ENCODE measurements at places on chromosomes 1 and 21.

DNA sequence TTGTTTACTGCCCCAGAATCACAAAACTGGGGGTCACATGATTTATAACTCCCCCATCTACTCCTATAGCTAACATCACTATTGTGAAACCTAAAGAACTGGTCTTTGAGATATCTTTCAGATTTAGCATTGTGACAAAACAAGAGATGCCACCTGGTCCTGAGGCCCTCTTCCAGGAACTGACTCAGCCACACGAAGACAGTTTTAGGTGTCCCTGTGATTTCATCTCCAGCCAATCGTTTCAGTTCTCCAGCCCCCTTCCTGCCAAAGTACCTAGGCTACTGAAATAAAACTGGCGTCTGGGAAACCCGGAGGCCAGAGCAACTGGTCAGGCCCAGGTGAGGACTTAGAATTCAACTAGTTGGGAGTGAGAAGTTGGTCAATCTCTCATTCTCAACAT, 36.6 kb downstream of the TBX19 start:
- no peak for DNase-seq

DNA sequence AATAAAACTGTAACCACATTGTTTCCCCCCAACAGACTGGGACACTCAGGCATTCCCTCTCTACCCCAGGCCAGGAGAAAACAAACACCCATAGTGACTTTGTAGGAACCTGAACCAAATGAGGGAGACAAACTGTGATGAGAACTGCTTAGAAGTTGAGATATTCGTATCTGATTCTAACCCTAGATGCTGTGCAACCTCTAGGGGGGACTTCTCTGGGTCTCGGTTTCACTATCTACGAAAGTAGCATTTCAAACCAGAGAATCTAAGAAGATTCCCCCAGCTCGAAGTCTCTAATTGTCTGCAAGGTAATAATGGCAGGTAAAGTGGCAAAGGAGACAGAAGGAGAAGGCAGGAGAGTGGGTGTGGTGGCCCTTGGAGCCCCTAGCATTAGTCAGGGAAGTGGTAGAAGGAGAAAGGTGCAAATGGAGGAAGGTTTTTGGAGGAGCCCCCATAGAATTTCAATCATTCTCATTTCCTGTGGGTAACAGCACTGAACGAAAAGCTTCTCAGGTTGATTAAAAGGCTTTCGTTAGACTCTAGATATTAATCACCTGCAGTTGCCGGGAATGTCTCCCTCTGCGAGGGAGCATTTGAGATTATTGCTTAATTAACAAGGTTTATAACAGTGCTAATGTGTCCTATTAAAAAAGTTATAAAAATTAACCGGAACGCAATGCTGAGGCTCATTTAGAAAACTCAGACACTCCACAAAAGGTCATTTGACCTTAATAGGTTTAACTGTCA, 46.4 kb downstream of the BEND5 start:
- DNase-seq = no peak

GRCh38 chr1:201715801-201716741, 112.9 kb upstream of the IPO9 start:
- DNase-seq = no peak

GRCh38 chr21:45320261-45321025, 32.7 kb upstream of the POFUT2 start:
- DNase-seq = no peak

- peak; percentile 65 for DNase-seq
Measured at GRCh38 chr1:7388488-7389185, 382.5 kb upstream of the VAMP3 start.

DNA sequence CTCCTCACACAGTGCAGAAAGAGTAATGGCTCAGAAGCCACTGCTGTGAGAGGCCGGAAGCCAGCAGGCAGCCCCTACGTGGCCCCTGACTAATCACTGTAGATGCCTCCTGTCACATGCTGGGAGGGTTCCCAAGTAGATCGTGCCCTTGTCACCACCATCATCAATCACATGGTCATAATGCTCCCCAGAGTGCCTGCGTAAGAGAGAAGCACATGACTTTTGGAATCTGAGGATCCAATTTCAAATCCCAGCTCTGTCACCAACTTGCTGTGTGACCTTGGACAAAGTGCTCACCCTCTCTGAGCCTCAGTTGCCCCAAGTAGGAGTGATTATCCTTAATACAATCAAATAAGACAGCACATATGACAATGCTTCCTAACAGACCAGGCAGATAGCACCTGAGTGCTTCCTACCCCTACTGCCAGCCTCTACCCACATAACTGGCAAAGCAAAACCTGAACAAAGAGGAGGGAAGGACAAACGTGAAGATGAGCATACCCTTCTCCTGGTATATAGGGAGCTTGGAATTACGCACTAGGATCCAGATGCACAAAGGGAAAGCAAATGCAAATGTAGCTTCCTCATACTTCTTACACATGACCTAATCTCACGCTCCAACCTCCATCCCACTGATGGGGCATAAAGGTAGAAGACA, 65.7 kb downstream of the SDC3 start:
- no peak for DNase-seq

DNA sequence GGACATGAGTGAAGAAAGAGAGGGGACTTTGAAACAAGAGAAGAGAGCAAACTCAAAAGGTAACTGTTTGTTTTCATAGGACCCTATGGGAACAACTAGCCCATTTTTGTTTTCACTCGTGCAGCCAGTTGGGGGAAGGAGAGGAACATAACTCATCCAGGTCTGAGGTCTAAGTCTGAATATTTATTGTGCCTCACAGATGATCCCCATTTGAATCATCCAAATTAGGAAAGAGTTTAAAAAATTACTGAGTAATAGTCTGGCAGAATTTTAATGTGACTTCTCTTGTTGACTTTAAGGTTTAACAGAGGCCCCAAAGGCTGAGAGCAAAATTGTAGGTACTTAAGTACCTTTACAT, 10.4 kb upstream of the TSPAN2 start:
- no peak for DNase-seq

DNA sequence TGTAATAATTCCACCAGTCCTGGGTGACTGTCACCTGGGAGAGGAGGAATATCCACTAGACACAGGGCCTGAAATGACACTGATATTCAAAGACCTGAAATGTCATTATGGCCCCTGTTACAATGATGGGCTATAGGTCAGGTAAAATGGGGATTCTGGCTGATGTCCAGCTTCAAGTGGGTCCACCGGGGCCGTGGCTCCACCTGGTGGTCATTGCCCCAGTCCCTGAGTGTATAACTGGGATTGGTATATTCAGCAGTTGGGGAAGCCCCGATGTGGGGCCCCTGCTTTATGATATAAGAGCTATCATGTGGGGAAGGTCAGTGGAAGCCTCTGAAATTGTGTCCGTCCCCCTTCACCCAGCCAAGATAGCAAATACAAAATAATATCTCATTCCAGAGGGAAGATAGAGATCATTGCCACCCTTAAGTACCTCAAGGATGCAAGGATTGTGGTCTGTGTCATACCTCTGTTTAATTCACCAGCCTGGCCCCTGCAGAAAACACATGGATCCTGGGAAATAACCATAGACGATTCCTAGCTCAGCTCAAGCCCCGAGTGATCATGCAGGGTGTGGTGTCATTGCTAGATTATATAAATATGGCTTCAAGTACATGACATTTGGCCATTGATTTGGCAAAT, 19.4 kb downstream of the PLEKHO1 start:
- peak; percentile 60 for DNase-seq

DNA sequence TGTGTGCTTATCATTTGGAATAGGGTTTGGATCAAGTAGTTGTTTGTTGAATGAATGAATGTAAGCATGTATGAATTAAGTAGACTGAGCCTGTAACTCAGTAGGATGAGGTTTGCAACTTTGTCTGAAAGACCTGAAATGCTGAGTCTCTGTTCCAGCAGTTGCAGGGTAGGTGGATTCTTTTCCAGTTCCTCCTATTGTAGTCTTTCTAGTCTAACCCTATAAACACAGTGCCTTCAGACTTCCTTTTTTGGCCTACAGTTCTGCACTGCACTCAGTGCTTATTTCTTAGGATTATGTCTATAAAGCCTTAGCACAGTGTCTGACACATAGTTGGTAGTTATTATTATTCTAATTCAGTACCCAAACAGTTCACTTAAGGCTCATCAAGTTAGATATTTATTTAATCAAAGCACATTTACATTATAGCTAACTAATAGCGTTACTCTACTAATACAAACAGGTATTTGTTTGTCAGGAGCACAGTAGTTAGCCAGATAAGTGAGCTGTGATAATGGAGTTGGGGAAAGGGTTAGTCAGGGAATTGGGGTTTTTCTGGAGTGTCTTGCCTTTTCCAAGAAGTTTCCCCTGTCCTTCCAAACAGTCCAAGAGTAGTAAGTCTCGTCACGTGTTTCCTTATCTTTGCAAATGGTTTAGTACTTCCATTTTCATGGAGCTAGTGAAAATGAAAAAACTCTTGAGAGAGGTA, 45.0 kb downstream of the ABCD3 start:
- DNase-seq = no peak

DNA sequence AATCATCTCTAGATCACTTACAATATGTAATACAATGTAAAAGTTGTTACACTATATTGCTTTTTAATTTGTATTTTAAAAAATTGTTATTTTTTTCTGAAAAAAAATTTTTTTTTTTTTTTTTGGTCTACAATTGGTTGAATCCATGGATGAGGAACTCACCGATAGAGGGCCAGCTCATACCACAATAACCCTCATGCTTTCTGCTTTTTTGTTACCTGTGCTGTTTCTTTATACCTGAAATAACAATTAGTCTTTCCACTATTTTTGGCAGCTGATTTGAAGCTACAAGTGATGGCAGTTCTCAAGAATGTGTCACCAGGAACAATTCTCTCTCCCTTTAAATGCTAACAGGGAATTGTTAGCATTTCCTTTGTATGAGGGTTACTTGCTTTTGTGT, 12.0 kb downstream of the SMG7 start:
- peak; percentile 44 for DNase-seq

GRCh38 chr1:110390096-110390495, 730 bp downstream of the SLC16A4 start:
- peak; percentile 60 for DNase-seq

DNA sequence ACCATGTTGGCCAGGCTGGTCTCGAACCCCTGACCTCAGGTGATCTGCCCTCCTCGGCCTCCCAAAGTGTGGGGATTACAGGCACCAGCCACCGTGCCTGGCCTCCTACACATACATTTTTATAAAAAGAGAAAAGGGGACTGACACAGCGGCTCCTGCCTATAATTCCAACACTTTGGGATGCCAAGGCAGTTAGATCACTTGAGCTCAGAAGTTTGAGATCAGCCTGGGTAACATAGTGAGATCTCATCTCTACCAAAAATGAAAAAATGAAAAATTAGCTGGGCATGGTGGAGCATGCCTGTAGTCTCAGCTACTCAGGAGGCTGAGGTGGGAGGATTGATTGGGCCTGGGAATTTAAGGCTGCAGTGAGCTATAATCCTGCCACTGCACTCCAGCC, 23.4 kb downstream of the ZNF281 start:
- DNase-seq = no peak

GRCh38 chr1:12128120-12128519, 38.7 kb upstream of the TNFRSF1B start:
- DNase-seq = no peak

- no peak for DNase-seq
Measured at GRCh38 chr1:230939806-230940489, 38.7 kb downstream of the TTC13 start.

DNA sequence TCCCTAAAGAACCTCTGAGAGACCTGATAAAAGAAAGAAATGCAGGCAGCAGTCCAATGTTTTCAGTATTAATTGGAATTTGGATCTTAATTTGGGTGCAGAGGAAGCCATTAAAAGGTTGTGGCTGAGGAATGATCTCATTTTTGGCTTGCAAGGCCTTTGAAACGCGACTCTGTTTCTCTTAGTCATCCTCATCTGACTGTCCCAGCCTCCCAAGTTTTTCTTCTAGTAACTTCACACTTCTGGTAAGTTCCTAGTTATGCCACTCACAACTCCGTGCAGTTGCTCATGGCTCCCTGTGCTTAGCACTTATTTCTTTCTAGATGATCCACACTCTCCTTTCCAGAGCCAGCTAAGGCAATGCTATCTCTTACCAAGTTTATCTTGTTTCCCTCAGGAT, 147.4 kb upstream of the USP24 start:
- no peak for DNase-seq

DNA sequence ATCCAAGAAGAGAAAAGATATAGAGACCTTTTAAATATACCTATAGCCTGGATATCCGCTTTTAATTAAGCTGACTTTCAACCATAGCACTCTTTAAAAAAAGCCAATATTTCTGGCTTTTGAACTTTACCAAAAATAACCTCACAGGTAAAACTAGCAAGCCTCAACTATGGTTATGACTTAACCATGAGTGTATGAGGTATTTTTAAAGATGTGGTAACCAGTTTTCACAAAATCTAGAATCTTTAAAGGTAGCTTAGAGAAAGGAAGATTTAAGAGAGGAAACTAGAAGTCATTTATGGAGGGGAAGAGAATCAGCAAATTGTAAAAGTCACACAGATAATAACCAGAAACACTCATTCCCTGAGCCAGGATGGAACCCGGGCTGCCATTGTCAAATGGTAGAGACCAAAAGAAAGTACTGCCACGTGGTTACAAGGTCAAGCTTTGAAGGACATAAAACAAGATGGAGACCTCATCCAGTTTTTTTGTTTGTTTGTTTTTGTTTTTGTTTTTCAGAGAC, 288.4 kb upstream of the RGS18 start:
- DNase-seq = no peak

DNA sequence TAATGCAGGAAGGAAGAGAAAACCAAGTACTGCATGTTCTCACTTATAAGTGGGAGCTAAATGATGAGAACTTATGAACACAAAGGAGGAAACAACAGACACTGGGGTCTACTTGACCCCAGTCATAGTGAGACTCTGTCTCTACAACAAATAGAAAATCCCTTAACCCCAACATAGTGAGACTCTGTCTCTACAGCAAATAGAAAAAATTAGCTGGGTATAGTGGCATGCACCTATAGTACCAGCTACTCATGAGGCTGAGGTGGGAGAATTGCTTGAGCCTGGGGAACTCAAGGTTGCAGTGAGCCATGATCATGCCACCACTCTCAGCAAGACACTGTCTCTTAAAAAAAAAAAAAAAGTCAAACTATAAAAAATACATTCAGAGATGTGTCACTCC, 42.7 kb downstream of the GIPC2 start:
- DNase-seq = no peak

GRCh38 chr1:201686714-201687455, 142.1 kb upstream of the IPO9 start:
- no peak for DNase-seq

Data from thyroid gland (tissue), 4 donors.